Esophagus squamous epithelium (tissue), 5 donors: ENCODE measurements at places on chromosomes 11 and 22. TPM values are rescaled to one million over a fixed set of nuclear protein-coding genes. Genes with fewer than 3 reads are reported as not detected.
A peak's percentile ranks its signal among the peaks of the same experiment; 100 is the strongest.

GRCh38 chr11:64352995-64353714, 5.8 kb upstream of the RPS6KA4 start:
- H3K27me3 ChIP-seq: no peaks in the 10 kb centered on the region
- H3K27ac ChIP-seq: no peak overlapping the region
- H3K4me1 ChIP-seq: peaks cover 20% of the 10 kb centered on the region
- H3K36me3 ChIP-seq: no peaks in the 10 kb centered on the region
- no peak for DNase-seq

JOSD1 gene
- 48.8 TPM for total RNA-seq

DNA sequence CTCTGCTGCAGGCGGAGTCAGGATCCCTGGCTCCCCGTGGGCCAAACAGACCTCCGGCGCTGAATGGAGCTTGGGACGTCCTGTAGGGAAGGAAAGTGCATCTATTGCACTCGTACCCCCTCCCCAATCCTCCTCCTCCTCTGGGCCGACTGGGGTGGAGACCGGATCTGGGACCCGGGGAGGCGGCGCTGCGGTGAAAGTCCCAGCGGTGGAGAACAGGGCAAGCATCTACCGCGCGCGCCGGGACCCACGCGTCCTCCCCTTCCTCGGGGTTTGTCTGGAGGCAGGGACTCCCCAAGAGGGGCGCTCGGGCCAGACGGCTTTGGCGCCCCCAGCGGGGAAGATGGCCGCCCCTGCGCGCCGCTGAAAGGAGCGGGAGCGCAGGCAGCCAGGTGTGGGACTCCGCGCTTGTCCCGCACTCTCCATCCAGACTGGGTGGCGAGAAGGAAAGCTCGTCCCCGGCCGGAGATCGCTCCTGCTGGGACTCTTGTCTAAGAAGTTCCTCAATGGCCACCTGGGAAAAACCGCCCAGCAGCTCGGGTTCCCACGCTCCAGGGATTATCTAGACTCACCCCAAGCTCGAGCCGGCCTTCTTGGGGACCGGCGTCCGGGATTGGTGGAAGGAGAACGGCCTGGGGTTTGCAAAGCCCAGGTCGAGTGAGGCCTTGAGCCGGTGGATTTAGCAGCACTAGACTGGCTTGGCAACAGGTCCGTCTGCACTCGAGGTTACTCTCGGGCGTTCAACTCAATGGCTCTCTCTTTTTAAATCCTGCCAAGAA, 718 bp downstream of the FADS2 start:
- H3K27ac ChIP-seq: peak overlapping the region; percentile 75
- H3K4me3 ChIP-seq: peak overlapping the region; percentile 58
- peaks cover 13% of the 10 kb centered on the region for H3K4me1 ChIP-seq
- no peaks in the 10 kb centered on the region for H3K36me3 ChIP-seq
- DNase-seq: no peak

POLA2 gene
- total RNA-seq: 14.1 TPM

GRCh38 chr11:65866509-65867283, 5.9 kb downstream of the EFEMP2 start:
- H3K27me3 ChIP-seq: no peaks in the 10 kb centered on the region
- no peak for DNase-seq
- H3K36me3 ChIP-seq: peaks cover 39% of the 10 kb centered on the region
- H3K4me1 ChIP-seq: peaks cover 3% of the 10 kb centered on the region
- no peak overlapping the region for H3K4me3 ChIP-seq

- H3K27me3 ChIP-seq: peaks cover 44% of the 10 kb centered on the region
- no peak for DNase-seq
- H3K27ac ChIP-seq: no peak overlapping the region
- H3K4me3 ChIP-seq: no peak overlapping the region
- no peaks in the 10 kb centered on the region for H3K36me3 ChIP-seq
Measured at GRCh38 chr22:20182365-20182764, 31.5 kb upstream of the CCDC188 start.

DNA sequence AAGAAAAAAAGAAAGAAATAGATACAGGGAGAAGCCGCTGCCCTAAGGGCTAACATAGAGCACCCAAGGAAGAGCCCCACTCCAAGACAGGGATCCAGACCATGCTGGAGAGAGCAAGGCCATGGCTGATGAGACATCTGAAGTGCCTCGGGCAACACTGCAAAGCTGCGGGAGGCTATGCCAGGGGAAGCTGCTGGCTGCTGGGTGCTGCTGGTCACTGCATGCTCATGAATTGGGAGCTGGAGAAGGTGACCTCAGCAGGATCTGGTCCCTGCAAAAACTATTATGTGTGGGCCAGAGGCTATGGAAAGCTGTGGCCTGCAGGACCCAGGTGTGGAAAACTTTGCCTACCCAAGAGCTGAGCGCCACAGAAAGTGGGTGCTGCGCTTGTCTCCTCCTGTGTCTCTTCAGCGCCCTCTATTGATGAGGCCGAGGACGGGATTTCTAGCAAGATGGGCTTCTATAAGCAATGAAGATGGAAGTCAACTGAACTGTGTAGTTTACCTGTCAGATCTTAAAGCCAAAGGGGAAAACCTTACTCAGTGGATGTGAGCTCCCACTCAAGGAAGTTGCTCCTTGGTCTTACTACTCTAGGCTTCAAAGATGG, 17.3 kb upstream of the SLC29A2 start:
- H3K27me3 ChIP-seq: peaks cover 21% of the 10 kb centered on the region
- H3K4me3 ChIP-seq: no peak overlapping the region
- DNase-seq: no peak
- no peaks in the 10 kb centered on the region for H3K36me3 ChIP-seq

- no peak overlapping the region for H3K27ac ChIP-seq
- no peak for DNase-seq
- no peaks in the 10 kb centered on the region for H3K36me3 ChIP-seq
- no peak overlapping the region for H3K4me3 ChIP-seq
Measured at GRCh38 chr11:46382646-46383403, 1.4 kb downstream of the MDK start.

DNA sequence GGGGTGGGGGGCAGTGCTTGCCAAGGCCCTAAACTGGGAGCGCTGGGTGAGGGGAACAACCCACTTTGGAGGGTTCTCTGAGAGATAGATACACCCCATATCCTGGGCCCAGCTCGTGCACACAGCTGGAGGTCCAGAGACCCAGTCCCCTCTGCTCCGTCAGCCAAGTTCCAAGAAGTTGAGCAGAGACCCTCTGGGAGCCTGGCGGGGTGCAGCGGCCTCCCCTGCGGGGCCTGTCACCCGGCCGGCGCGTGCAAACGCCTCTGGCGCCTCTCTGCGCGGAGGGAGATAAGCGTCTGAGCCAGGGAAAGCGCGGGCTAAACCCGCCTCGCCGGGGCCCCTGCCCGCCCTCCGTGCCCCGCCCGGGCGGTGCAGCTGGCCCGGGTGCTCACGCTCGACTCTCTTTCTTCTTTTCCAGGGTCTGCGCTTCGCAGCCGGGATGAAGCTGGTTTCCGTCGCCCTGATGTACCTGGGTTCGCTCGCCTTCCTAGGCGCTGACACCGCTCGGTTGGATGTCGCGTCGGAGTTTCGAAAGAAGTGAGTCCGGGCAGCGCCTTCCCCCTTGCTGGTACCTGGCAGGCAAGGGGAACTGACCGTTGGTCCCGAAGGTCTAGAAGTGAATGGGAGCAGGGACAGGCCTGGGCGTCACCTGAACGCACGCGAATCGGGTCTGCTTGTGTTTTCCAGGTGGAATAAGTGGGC, 540 bp downstream of the ADM start:
- DNase-seq: no peak
- H3K36me3 ChIP-seq: no peaks in the 10 kb centered on the region
- H3K27ac ChIP-seq: peak overlapping the region; percentile 86
- H3K27me3 ChIP-seq: no peaks in the 10 kb centered on the region
- H3K4me3 ChIP-seq: peak overlapping the region; percentile 84

TNNT3 gene
- total RNA-seq: not detected

PANX3 gene
- total RNA-seq: not detected

- no peak for DNase-seq
- H3K27ac ChIP-seq: no peak overlapping the region
- peak overlapping the region; percentile 28 for H3K4me3 ChIP-seq
- peaks cover 13% of the 10 kb centered on the region for H3K4me1 ChIP-seq
Measured at GRCh38 chr11:124865902-124866851, 945 bp downstream of the ROBO3 start.

GRCh38 chr11:117970400-117971024, 15.7 kb upstream of the IL10RA start:
- H3K4me3 ChIP-seq: no peak overlapping the region
- H3K36me3 ChIP-seq: no peaks in the 10 kb centered on the region
- H3K4me1 ChIP-seq: no peaks in the 10 kb centered on the region
- no peaks in the 10 kb centered on the region for H3K27me3 ChIP-seq
- H3K27ac ChIP-seq: peak overlapping the region; percentile 39

DNA sequence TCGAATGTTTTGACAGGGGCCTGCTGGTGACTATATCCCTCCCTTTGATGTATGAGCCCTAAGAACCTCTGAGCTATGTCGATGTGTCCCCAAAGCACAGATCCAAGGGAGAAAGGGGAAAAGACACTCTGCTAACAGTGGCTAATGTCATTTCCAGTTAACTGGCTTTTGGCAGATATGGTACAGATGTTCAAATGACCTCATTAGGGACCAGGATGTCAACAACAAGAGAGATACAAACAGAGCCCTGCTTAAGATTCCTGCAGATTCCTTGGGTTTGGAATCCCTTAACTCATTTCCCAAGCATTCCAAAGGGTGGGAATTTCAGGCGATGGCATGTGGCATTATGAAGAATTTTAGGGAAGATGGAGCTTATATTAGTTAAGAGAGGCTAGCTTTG, 517.3 kb downstream of the SOX6 start:
- no peak overlapping the region for H3K4me3 ChIP-seq
- DNase-seq: no peak

- H3K27ac ChIP-seq: peak overlapping the region; percentile 83
- peaks cover 60% of the 10 kb centered on the region for H3K36me3 ChIP-seq
- H3K4me1 ChIP-seq: peaks cover 54% of the 10 kb centered on the region
- no peaks in the 10 kb centered on the region for H3K27me3 ChIP-seq
- H3K4me3 ChIP-seq: no peak overlapping the region
Measured at GRCh38 chr22:38731703-38732161, 24.1 kb downstream of the SUN2 start.

- no peak overlapping the region for H3K27ac ChIP-seq
- no peak for DNase-seq
- H3K4me1 ChIP-seq: no peaks in the 10 kb centered on the region
- no peaks in the 10 kb centered on the region for H3K36me3 ChIP-seq
Measured at GRCh38 chr11:112374486-112375140, 114.0 kb upstream of the PLET1 start.

SLC22A25 gene
- total RNA-seq: not detected

GRM5 gene
- total RNA-seq: 0.09 TPM
